ENCODE measurements at places on chromosomes 1 and 21.

- DNase-seq: no peak
Observed at GRCh38 chr21:33825915-33826314, 89.7 kb downstream of the ATP5PO start.

GRCh38 chr1:90122654-90123340, 127.9 kb downstream of the ZNF326 start:
- DNase-seq: no peak

DNA sequence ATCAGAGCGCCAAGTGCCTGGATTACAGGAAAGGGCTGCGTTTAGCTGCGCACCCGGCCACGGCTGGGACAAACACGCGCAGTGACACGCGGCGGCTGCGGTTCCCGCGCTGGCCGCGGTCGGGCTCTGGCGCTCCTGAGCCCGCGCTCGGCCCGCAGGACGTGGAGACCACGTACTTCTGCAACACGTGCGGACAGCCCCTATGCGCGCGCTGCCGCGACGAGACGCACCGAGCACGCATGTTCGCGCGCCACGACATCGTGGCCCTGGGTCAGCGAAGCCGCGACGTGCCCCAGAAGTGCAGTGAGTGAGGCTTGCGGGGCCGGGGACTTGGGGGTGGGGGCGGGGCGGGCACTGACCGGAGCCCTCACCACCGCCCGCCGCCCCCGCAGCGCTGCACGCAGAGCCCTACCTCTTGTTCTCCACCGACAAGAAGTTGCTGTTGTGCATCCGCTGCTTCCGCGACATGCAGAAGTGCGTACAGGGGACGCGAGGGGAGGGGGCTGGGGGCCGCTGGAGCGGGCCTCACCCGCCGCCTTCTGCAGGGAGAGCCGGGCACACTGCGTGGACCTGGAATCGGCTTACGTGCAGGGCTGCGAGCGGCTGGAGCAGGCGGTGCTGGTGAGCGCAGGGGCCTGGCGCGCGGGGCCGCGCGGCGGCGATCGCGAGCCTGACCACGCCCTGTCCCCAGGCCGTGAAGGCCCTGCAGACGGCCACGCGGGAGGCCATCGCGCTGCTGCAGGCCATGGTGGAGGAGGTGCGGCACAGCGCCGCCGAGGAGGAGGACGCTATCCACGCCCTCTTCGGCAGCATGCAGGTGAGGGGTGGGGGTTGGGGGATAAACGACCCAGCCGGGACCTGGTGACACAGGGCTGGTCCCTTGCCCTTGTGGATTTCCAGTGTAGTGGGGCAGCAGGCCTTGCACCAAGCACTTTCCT, 3.1 kb downstream of the RNF207 start:
- peak; percentile 42 for DNase-seq

DNA sequence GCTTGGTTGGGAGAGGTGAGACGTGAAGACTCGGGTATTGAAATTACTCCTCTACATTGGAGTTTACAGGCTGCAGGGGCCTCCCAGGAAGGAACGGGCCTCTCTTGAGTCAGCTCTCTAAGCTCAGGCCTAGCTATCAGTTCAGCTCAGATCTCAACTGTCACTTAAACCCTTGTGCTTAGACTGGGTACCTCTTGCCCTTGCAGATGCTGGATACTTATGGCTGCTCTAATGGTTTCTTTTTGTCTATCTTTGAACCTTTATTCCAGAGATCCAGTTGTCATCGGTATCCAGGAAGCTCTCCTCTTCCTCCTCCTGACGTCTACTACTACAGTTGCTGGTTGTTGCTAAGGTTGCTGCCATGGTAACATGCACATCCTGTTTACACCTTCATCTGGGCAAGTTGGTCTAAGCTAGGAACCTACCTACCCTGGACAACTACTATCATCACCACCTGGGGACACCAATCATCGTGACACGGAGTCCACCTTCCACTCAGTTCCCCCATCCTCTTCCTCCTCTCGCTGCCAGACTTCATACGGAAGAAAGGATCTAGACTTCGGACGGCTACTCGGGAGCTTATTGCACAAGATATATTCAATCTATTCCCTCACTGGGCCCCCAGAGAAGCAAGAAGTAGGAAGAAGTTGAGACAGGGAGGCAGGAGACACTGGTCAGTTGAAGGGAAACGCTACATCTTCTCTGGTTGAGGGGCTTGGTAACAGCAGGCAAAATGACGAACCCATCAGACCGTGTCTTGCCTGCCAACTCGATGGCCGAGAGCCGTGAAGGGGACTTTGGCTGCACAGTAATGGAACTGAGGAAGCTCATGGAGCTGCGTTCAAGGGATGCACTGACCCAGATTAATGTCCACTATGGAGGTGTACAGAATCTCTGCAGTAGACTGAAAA, 56.1 kb downstream of the ATP2B4 start:
- no peak for DNase-seq

DNA sequence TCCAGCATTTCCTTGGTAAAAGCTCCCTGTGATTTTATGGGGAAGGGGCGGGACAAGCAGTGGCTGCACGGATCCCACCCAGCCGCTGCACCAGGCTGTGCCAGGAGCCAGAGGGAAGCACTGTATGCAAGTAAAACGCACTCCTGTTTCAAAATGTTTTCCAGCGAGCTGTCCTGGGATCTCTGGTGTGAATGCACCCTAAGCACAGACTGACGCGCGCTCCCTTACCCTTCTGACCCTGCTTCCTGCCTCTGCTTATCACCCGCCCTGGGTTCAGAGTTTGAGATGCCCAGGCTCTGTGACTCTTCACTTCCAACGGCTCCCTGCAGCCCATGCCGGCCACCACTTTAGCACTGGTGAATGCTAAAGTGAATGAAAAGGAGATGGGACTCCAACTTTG, 131.2 kb downstream of the RHOU start:
- no peak for DNase-seq

DNA sequence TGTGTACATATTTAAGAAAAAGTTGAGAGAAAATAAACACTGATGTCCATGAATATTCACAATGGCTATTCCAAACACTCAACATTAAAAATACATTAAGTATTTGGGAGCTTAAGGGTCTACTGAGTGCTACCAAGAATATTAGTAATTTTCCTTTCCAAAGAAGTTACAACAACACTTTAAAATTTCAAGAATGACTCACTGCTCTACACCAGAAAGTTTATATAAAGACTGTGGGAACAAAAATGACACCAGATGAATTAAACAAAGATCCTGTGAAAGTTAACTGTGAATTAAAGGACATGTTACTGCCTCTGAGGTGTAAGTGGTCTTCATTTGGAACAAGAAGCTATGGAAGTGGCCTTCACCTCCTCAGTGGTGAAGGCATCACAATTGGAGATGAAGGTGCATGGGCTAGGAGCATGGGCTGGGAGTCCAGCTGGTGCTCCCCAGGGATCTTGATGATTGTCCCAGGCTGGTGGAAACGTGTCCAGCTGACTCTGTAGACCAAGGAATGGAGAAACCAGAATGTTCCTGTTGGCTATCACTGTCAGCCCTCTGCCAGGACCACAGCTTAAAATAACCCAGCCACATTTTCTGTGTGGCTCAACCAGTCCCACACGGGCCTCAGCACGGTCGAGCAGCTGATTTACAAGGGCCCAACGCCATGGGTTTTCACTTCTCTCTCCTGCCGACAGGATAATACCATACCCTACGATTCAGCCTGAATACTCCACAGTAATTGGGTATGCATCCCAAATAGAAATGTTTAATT, 28.8 kb downstream of the TAF5L start:
- no peak for DNase-seq

GRCh38 chr1:16082283-16083038, 9.0 kb upstream of the FAM131C start:
- peak; percentile 55 for DNase-seq

GRCh38 chr1:21126324-21126723, 50.4 kb downstream of the EIF4G3 start:
- no peak for DNase-seq

GRCh38 chr1:32743380-32744070, 41.0 kb upstream of the SYNC start:
- DNase-seq: no peak

DNA sequence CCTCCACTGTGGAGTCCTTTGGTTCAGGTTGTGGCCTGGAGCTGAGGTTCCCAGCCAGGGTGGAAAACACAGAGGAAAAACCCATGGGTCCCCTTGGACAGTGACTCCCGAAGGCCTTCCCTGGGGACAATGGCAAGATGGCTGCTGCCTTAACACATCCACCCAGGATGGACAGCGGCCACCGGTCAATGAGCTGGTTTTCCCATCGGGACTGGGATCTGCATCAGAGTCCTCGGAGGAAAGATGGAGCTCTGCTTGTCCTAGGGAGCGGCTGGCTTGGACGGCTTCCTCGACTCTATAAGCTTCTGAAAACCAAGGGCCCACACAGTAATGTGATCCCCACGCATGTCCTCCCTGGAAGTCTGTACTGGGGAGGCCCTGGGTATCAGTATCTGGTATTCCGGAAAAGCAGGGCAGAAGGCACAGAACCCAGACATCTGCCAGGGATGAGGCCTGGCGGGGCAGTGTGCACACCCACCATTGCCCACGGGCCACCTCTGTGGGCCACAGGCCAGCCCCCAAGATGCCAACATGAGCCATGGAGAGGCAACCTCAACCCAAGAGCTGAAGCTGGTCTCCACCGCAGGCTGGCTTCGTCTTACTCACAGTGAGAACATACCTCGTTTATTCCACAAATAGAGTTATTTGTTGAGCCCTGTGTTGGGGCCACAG, 94.7 kb upstream of the VAMP3 start:
- no peak for DNase-seq

DNA sequence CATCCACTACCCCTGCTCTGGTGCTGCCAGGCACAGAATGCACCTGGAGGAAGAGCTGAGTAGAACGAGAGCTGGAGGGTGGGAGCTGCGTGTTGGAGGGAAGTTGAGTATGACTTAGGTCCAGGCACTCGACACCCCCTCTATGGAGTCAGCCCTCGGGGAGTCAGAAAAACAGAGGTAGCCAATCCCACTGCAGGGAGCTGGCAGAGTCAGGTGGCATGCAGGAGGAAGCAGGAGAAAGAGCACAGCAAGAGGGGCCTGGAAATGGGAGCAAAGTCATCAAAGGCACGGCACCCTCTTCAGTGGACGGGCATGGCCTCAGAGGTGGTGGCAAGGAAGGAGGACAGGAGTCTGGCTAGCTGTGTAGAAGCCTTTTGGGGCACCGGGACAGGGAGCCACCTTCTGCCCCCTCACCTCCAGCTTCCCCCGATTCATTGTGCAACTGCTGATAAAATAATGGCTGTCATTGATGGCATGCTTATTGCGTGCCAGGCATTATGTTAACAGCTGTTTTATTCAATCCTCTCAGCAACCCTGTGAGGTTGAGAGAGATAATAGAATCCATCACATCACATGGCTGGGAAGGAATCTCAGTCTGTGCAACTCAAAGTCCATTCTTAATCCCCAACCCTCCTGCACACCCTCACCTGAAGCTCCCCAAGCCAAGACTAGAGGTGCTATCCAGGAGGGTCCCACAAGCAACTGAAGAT, 42.0 kb downstream of the C1orf198 start:
- no peak for DNase-seq

- no peak for DNase-seq
Observed at GRCh38 chr1:33927721-33928120, 63.8 kb downstream of the HMGB4 start.

DNA sequence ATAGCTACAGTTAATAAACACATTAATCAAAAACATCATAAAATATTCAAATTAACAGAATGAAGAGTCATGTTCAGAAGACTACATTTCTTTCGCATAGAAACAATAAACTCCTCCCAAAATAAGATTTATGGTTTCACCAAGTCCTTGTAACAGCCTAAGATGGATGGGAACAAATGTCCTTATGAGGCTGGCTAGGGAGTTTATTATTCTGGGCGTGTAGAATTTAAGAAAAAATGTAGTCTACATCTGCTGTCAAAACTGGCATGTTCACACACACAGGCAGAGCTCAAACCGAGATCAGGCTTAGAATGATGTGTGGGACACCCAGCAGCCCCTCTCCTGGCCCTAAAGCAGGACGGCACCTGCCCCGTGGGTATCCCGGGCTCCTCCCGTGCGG, 101.1 kb downstream of the NPHP4 start:
- DNase-seq: no peak

DNA sequence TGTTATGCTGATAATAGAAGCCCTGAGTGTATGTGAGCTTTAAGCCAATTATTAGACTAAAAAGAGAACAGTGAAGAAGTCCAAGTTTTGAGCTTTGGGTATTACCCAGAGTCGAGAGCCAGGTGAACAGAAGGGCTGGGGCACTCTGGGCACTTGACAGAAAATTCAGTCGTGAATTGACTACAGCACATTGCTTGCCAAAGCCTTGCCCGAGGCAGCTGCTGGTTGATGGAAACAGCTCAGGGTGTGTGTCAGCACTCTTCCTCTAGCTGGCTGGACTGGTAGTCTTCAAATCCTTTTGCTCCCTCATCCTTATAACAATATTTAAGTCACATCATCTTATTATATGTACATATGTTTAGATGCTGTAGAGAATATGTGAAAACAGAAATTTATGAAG, 21.3 kb downstream of the PDE4B start:
- peak; percentile 27 for DNase-seq

GRCh38 chr1:151832318-151832980, 847 bp upstream of the RORC start:
- DNase-seq: peak; percentile 41

GRCh38 chr1:201251411-201251810, 31.9 kb upstream of the PKP1 start:
- DNase-seq: no peak

GRCh38 chr1:119737040-119737682, 25.4 kb downstream of the PHGDH start:
- DNase-seq: peak; percentile 82

- no peak for DNase-seq
Observed at GRCh38 chr1:223242382-223242955, 99.4 kb upstream of the TLR5 start.

- peak; percentile 66 for DNase-seq
Observed at GRCh38 chr1:32413507-32414185, 19.4 kb upstream of the BSDC1 start.

GRCh38 chr1:99559166-99559565, 86.7 kb upstream of the PALMD start:
- DNase-seq: no peak

DNA sequence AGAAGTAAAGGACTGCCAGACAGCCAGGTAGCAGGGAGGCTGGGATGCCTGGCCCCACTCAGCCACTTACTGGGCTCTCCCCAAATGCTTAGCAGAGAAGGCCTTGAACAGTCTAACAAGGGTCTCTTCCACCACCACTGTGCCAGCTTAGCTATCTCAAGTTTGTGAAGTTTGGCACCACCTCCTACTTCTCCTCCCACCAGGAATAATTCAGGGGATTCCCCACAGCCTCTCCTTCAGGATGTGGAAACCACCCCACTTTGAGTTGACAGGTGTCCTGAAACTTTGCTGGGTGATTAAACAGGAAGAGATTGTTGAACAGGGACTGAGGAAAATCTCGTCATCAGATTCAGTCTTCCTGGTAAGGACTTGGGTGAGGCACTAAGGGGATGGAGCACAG, 59.4 kb upstream of the ATP1B1 start:
- DNase-seq: no peak

DNA sequence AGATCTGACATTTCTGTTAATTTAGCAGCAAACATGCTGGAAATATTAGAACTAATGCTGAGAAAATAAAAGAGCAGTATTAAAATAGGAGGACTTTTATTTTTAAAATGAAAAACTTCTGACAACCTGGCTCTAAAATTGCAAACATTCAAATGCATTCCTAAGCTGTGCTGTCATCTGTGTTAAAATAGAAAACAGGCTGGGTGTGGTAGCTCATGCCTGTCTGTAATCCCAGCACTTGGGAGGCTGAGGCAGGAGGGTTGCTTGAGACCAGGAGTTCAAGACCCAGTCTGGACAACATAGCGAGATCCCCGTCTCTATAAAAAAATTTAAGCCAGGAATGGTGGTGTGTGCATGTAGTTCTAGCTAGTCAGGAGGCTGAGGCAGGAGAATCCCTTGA, 44.6 kb downstream of the MIGA1 start:
- DNase-seq: no peak

Measured in head of caudate nucleus (tissue), 42 donors.